ENCODE measurements at places on chromosomes 7 and 10. TPM values are rescaled to one million over a fixed set of nuclear protein-coding genes. Genes with fewer than 3 reads are reported as not detected.

The CCDC7 gene
- total RNA-seq, result 4.3 TPM

DNA sequence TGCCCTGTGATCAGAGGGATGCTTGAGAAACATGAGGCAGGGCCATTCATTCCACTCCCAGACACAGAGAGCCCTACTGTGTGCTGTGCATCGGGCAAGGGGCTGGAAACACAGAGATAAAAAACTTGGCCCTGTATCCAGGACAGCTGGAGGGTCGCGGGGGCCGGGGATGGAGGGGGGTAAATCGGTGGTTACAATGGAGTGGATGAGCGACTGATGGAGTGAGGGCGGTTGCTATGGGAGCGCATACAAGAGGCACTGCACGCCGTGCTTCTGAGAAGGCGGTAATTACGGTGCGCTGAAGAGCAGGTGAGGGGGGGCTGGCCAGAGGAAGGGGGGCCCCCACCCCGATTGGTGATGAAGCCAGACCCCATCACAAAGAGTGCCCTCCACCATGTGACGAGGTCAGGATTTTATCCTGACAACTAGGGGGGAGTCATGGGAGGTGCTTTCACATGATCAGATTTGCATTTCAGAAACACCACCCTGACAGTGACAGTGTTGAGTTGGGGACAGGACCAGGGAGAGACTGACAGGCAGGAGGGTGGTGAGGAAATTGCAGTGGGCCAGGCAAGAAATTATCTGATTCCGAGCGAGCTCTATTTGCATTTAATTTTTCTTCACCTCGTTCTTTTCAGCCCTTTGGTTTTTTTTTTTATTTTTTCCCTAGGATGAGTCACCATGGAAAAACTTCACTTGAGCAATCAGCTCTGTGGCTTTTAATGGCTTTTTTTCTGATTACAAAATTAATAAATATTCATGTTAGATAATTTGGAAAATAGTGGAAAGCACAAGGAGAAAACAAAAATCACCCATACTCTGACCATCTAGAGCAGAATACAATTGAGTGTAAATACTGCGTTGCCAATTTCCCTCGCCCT is 7.8 kb downstream of the CPA5 start:
- peak; percentile 75 for DNase-seq
- no peak overlapping the region for H3K4me3 ChIP-seq
- no peaks in the 10 kb centered on the region for H3K36me3 ChIP-seq
- no peaks in the 10 kb centered on the region for H3K27me3 ChIP-seq
- H3K27ac ChIP-seq, result peak overlapping the region; percentile 89

The MTERF1 gene
- total RNA-seq, result 16.7 TPM

The MMD2 gene
- not detected for total RNA-seq

GRCh38 chr10:128361487-128361886 is 235.3 kb upstream of the MKI67 start:
- no peak overlapping the region for H3K27ac ChIP-seq
- H3K27me3 ChIP-seq, result no peaks in the 10 kb centered on the region
- H3K4me1 ChIP-seq, result no peaks in the 10 kb centered on the region

The ARHGAP22 gene
- total RNA-seq, result 35.3 TPM

DNA sequence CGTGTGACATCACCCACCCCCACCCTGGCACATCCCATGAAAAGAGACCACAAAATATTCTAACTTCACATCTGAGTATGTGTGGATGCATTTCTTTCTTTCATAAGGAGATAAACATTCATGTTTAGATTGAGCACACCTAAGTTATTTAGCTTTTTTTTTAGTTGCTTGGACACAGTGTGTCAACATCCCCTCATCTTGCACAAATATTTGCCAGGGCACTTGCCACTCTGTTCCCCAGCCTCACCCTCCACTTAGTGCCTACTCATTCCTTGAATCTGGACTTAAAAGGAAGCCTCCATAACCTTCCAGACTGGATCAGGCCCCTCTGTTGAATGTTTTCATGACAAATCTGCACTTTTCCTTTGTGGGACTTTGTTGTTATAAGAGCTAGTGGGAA is 338.9 kb upstream of the IGFBP3 start:
- no peaks in the 10 kb centered on the region for H3K27me3 ChIP-seq
- H3K4me1 ChIP-seq, result peaks cover 10% of the 10 kb centered on the region
- H3K27ac ChIP-seq, result no peak overlapping the region

DNA sequence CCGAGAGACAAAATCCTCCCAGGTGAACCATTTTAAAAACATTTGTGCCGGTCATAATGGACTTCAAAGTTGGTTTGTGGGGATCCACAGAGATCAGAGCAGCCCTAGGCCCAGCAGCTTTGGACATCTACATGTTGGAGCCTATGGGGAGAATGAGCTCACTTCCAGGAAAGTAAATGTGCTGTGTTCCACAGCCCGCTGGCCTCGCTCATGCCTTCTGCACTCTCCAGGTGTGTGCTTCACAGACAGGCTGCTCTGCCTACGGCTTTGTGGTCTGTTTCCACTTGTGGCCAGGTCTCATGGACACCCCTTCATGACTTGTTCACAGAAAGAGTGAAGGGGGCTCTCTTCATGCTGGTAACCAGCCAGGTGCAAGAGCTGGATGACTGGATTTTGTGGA is 141.6 kb downstream of the ADARB2 start:
- no peaks in the 10 kb centered on the region for H3K27me3 ChIP-seq
- no peak overlapping the region for H3K27ac ChIP-seq

DNA sequence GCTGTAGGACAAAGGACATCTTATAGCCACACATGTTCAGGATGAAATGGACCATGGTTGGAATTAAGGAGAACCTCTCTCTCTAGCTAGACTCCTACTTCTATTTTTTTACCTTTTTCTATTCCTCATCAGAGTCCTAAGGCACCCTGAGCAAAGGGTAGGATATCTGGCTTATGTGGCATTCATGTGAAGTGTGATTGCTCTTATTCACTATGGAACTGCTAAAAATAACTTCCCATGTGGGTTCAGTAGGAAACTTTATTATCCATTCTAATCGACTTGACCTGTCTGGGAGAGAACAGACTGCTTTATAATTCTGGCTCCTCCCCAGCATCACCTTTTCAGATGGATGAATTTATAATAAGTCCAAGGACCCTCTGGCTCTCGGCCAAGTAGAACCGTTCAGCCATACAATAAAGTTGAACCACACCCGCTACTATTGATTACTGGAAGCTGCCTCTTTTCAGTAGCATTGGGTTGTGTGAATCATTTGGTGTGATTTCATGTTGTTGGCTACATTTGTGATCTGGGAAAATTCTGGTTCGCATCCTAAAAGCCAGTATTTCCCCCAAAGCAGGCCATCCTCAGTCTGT is 117.5 kb downstream of the NRF1 start:
- DNase-seq, result no peak
- no peak overlapping the region for H3K4me3 ChIP-seq
- no peak overlapping the region for H3K27ac ChIP-seq
- no peaks in the 10 kb centered on the region for H3K4me1 ChIP-seq
- H3K36me3 ChIP-seq, result peaks cover 8% of the 10 kb centered on the region
- H3K27me3 ChIP-seq, result no peaks in the 10 kb centered on the region

All from IMR-90 (cell line).